ENCODE measurements at places on chromosomes 3 and 15.

DNA sequence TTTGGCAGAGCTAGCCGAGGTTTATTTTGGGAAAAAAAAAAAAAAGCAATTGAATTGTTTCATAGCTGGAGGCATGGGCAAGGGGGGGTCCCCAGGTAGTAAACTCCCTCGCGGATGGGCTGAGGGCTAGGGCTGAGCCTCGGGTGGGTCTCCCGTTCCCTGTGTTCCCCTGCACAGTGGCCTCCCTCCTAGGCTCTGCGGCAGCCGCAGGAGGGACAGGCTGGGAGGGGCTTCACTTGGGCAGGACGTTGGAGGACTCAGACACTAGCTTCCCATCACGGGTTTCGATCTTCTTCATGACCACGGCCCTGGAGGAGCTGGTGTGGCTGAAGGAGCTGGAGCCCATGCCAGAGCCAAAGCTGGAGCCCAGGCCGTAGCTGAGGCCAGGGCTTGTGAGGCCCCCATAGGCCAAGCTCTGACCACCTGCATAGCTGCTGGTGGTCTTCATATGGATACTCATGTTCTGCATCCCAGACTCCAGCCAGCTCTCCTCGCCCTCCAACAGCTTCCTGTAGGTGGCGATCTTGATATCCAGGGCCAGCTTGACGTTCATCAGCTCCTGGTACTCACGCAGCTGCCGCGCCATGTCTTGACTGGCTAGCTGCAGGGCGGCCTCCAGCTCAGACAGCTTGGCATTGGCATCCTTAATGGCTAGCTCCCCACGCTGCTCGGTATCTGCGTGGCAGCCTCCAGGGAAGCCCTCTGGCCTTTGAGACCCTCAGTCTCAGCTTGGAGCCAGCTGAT, 64.0 kb upstream of the CDAN1 start:
- no peak for DNase-seq

DNA sequence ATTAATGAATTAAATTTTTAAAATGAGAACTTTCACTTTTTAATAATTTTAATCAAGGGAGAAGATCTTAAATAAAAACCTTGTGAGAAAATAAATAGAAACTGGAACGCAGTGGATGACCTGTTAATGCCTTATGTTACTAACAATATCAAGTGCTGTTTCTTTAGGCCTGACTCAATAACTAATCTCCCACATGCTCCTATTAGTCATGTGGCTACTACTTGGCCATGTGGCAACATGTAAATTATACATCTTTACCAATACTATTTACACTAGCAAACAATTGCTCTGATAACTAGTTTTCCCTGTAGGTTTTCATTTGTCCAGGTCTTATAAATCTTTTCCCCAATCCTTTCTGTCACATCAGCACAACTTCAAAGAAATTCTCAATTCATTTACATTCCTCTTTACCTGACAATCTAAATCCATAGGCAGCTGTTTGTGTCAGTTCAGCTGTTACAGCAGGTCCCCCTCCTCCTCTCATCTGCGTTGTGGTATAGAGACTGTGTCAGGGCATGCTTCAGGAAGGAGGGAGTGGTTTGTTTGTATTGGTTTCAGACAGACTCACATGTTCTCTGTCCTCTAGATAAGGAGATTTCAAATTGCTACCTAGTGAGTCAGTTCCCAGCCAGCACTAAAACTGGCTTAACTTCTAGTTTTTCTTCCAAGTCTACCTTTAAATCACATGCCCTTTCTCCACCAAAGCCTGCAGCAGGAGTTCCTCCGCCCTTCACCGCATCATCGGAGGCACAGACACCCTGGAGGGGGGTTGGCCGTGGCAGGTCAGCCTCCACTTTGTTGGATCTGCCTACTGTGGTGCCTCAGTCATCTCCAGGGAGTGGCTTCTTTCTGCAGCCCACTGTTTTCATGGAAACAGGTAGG, 11.3 kb upstream of the C3orf52 start:
- DNase-seq: peak; percentile 93

GRCh38 chr15:71118881-71119632, 3.8 kb downstream of the THSD4 start:
- DNase-seq: no peak

DNA sequence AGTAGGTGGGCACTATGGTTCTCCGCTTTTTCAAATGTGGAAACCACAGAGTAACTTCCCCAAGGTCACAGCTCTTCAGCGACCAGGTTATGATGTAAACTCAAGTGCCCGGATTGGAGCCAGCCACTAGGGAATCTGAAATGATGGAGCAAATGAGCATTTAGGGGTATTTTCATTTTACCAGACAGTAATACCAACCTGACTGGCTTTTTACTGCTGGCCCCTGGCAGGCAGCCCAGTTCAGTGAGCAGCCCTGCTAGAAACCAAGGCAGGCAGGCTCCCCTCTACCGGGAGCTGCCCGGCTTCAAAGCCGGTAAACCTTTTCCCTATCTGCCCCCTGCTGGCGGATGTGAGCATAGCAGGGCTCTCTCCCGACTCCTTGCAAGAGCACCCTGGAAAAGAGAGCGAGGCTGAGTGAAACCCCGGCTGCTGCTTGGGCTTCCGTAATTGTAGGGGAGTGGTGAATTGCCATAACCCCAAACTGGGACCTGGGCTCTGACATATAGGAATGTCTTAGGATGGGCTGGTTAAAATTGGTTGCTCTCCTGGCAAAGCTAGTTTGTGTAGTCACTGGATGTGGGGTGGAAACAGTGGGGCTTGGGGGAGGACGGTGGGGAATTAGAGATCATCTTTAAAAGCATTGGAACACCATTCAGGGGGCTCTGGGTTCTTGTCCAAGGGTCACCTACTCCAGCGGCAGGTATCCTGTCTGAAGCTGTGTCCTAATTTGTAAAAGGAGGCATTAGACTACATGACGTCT, 98.0 kb upstream of the TNFAIP8L3 start:
- DNase-seq: peak; percentile 76

DNA sequence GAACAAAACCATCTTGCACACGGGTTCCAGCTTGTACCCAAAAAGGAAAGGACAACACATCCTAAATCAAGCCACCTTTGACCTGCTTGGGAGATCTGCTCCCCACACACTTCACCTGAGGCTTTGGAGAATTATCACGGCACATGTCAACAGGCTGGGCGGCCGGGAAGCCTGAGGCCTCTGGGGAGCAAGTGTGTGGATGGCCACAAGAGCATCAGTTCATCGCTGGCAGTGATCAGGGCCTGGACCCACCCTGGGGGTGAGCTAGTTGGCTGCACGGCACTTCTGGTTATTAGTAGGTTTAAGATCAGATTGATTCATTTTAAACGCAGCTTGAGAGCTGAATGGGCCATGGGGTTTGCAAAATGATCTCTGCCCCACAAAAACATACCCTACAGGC, 108.5 kb downstream of the CHSY1 start:
- no peak for DNase-seq

DNA sequence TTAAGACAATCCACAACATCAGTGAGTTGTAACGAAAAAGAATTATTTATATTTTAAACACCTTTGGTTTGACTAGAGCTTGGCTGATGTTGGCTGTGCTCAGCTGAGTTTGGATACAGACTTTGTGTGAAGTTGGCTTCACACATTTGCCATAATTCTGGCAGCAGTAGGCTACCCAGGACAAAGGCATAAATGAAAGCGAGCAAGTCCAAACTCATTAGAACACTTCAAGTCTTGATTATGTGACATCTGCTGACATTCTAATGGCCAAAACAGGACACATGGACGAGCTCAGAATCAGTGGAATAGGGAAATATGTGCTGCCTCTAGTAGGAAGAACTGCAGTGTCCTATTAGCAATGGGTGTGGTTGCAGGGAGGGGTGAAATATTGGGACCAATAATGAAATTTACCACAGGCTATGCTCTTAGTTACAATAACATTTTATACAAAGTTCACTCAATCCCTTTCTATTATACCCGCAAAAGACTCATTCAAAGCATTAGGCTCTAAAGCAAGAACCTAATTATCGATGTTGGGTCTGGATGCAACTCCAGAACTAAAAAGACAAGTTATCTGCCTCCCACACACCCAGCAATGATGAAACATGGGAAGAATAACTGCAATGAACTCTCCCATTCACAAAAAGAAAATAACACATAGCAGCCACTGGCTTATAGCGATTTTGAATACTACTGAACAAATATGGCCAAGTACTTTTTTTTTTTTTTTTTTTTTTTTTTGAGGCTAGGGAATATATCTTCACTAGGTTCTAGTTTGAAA, 493.9 kb upstream of the RASGRP1 start:
- no peak for DNase-seq

GRCh38 chr3:186895406-186895805, 34.9 kb upstream of the ST6GAL1 start:
- DNase-seq: no peak

Measured in mesenchymal stem cell (in vitro differentiated cells and primary cell).